ENCODE measurements at places on chromosomes 4 and X. TPM values are rescaled to one million over a fixed set of nuclear protein-coding genes. Genes with fewer than 3 reads are reported as not detected.

The STARD8 gene
- 0.82 TPM for total RNA-seq

The KLHL13 gene
- total RNA-seq, result 22.1 TPM

GRCh38 chr4:156754832-156755570, 216.6 kb downstream of the PDGFC start:
- H3K27ac ChIP-seq, result no peak overlapping the region
- no peaks in the 10 kb centered on the region for H3K36me3 ChIP-seq
- no peaks in the 10 kb centered on the region for H3K4me1 ChIP-seq
- H3K27me3 ChIP-seq, result no peaks in the 10 kb centered on the region
- no peak for DNase-seq
- no peak overlapping the region for H3K4me3 ChIP-seq

The FGFBP1 gene
- not detected for total RNA-seq

The CCSER1 gene
- 0.77 TPM for total RNA-seq

DNA sequence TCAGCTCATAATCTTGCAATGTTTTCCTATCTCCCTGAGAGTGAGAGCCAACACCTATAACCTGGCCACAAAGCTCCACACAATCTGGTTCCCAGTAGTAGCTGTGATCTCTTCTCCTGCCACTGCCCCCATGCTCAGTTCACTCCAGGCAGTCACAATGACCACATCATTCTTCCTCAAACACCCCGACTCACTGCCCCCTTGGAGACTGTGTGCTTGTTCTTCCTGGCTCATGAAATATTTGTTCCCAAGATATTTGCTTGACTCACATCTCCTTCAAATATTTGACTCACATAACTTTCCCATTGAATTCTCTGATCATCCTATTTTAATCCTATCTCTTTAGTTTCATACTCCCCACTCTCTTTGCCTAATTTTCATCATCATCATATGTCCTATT, 173.7 kb downstream of the AREG start:
- no peaks in the 10 kb centered on the region for H3K27me3 ChIP-seq
- H3K36me3 ChIP-seq, result no peaks in the 10 kb centered on the region
- no peak overlapping the region for H3K27ac ChIP-seq
- DNase-seq, result no peak

DNA sequence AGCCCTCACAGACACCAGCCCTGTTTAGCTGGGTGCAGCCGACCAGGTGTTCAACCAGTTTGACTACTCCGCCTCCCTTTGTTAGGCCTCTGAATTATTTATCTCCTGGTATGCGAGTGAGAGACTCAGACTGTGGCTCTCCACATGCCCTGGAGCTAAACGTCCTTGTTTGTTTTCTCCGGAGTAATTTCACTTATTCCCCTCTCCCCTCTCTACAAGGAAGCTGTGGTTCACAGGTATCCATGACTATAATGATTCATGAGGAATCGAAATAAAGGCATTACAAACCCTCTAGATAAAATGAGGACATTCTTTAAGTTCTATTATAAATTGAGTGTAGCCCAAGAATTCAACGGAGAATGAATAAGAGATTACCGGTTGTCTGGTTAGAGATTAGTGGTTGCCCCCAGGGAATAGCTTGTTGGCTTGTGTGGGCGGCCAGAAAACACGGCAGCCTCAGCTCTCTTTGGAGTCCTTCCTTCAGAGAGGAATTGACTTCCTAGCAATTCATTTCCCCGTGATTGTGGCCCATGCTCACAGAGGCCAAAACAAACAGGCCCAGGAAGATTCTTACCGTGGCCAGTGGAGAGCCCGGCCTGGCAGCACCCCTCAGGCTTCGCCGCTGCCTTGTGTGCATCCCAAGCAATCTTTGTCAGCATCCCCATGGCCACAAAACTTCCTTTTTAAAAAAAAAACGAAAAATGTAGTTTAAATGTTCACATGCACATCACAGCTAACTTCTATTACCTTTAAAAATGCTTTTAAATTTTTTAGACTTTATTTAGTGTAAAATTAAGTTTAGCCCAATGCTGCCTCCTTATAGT, 60.2 kb upstream of the CBR4 start:
- DNase-seq, result peak; percentile 70
- H3K27me3 ChIP-seq, result no peaks in the 10 kb centered on the region
- H3K4me3 ChIP-seq, result no peak overlapping the region

The ERVMER34-1 gene
- total RNA-seq, result 2.0 TPM

GRCh38 chrX:12567857-12568256, 223.4 kb upstream of the PRPS2 start:
- no peak overlapping the region for H3K27ac ChIP-seq
- H3K27me3 ChIP-seq, result no peaks in the 10 kb centered on the region
- no peaks in the 10 kb centered on the region for H3K36me3 ChIP-seq
- no peaks in the 10 kb centered on the region for H3K4me1 ChIP-seq
- H3K4me3 ChIP-seq, result no peak overlapping the region

GRCh38 chr4:168528131-168528949, 31.5 kb downstream of the PALLD start:
- no peak overlapping the region for H3K4me3 ChIP-seq
- DNase-seq, result no peak
- no peaks in the 10 kb centered on the region for H3K36me3 ChIP-seq
- H3K27me3 ChIP-seq, result no peaks in the 10 kb centered on the region
- H3K4me1 ChIP-seq, result no peaks in the 10 kb centered on the region

DNA sequence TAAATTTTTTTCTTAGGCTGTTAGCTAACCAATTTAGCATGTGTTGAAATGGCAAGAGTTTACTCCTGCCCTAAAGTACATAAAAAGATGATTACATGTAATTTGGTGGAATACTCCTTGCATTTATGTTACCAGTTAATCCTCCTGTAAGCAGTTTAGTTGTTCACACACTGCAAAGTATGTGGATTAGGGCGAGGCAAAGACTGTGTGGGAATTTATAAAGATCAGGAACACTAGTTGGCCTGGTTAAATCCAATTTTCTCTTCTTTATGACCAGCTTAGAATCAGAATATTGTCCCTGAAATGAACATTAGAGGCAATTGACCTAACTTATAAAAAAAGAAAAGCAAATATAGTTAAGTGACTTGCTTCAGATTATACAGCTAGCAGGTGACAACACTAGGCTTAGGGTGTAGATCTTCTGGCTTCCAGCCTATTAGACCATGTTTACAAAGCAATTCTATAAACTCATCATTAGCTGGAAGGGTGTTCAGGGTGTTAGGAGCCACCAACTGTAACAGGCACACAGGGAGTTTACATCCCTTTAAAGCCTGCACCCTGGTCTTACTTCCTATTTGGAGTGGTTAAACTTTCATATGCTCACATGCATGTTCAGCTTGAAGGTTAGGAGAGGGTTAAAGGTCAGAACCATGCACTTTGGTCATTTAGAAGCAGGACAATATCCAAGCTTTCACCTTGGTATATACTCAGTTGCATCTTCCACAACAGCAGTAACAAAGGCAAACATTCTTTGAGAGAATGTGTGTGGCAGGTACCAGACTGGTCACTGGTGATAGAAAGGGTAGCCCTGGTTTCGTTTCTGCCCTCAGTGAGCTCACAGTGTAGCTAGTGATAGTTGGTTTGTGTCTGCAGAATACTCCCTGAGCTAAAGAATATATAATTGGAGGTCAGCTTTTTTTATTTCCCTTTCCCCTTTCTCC, 72.6 kb downstream of the GC start:
- H3K4me3 ChIP-seq, result no peak overlapping the region
- DNase-seq, result no peak
- H3K36me3 ChIP-seq, result no peaks in the 10 kb centered on the region
- H3K27ac ChIP-seq, result no peak overlapping the region

The GAGE12E gene
- not detected for total RNA-seq

The ASB9 gene
- total RNA-seq, result 1.1 TPM

- no peak for DNase-seq
- H3K4me1 ChIP-seq, result peaks cover 11% of the 10 kb centered on the region
- no peaks in the 10 kb centered on the region for H3K36me3 ChIP-seq
- no peak overlapping the region for H3K27ac ChIP-seq
Observed at GRCh38 chr4:687048-687970, 1.6 kb downstream of the SLC49A3 start.

DNA sequence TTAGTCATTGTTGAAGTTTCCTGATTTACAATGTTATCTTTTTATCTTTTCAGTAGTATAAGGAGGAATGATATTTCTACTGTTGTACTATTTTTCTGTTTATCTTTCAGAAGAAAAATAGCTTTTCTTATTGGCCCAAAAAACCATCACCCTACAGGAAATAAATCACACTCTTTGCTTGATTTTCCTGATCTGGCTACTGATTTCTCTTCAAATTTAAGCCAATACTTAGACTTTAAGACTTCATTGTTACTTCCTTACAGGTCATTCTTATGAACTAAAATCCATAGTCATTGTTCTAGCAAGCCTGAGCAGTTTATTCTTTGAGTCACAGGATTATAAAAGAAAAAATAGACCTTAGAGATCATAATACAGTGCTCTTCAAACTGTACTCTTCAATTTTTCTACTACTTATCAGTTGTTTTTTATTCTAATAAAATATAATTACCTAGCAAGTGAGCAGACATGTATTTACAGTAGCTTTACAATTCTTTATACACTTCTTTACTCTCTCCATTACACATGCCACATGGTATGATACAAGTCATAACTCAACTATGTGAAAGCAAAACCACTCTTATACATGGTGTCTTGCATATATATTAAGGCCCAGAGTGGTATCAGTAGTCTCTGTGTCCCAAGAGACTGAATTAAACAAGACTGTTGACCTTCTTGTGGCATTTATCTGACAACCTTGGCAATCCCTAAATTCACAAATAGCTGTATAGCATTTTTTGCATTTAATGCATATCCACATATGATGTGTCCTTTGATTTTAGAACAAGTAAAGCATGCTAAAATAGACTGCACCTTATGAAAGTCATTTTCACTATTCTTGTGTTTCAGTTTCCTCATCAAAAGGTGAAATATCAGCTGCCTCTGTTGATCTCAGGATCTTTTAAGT, 47.9 kb downstream of the TET2 start:
- H3K4me1 ChIP-seq, result no peaks in the 10 kb centered on the region
- H3K27ac ChIP-seq, result no peak overlapping the region
- no peak for DNase-seq

The RBM46 gene
- 0.09 TPM for total RNA-seq

GRCh38 chr4:163755013-163755412, 260.5 kb downstream of the TMA16 start:
- no peaks in the 10 kb centered on the region for H3K27me3 ChIP-seq
- no peaks in the 10 kb centered on the region for H3K36me3 ChIP-seq
- no peak overlapping the region for H3K27ac ChIP-seq
- no peaks in the 10 kb centered on the region for H3K4me1 ChIP-seq

GRCh38 chr4:175459571-175459970, 352.5 kb downstream of the GPM6A start:
- H3K4me1 ChIP-seq, result no peaks in the 10 kb centered on the region
- H3K27me3 ChIP-seq, result no peaks in the 10 kb centered on the region
- DNase-seq, result no peak
- H3K36me3 ChIP-seq, result no peaks in the 10 kb centered on the region
- no peak overlapping the region for H3K27ac ChIP-seq

GRCh38 chr4:66769441-66769840, 775.9 kb downstream of the CENPC start:
- no peaks in the 10 kb centered on the region for H3K27me3 ChIP-seq
- no peak for DNase-seq
- no peak overlapping the region for H3K4me3 ChIP-seq
- peaks cover 4% of the 10 kb centered on the region for H3K4me1 ChIP-seq
- no peak overlapping the region for H3K27ac ChIP-seq
- H3K36me3 ChIP-seq, result no peaks in the 10 kb centered on the region

- DNase-seq, result no peak
- H3K27me3 ChIP-seq, result no peaks in the 10 kb centered on the region
- no peaks in the 10 kb centered on the region for H3K36me3 ChIP-seq
- H3K4me1 ChIP-seq, result peaks cover 6% of the 10 kb centered on the region
- H3K27ac ChIP-seq, result no peak overlapping the region
Observed at GRCh38 chrX:33285550-33285949, 74.2 kb upstream of the DMD start.

The GAR1 gene
- 10.2 TPM for total RNA-seq

DNA sequence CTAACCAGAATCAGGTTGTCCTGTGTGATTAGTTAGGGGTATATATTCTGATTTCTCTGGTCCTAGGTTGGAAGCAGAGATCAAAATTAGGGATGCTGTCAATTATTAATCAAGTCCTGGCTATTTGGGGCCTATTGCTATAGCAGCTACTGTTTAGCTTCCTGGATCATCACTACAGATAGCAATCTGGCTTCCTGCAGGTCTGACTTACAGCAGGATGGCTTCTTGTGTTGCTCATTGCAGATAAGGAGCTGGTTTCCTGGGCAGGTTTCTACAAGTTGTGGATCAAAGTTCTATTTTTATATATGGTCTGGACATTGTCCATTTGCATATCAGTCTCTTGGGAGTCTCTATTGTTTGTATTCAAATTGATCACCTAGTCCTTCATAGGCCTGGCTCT, 57.7 kb upstream of the C4orf54 start:
- DNase-seq, result no peak
- peaks cover 5% of the 10 kb centered on the region for H3K4me1 ChIP-seq
- no peak overlapping the region for H3K4me3 ChIP-seq
- H3K36me3 ChIP-seq, result no peaks in the 10 kb centered on the region

- DNase-seq, result no peak
- no peak overlapping the region for H3K4me3 ChIP-seq
- no peaks in the 10 kb centered on the region for H3K36me3 ChIP-seq
Observed at GRCh38 chrX:86407371-86407770, 259.1 kb downstream of the DACH2 start.

The CTAG1B gene
- not detected for total RNA-seq

DNA sequence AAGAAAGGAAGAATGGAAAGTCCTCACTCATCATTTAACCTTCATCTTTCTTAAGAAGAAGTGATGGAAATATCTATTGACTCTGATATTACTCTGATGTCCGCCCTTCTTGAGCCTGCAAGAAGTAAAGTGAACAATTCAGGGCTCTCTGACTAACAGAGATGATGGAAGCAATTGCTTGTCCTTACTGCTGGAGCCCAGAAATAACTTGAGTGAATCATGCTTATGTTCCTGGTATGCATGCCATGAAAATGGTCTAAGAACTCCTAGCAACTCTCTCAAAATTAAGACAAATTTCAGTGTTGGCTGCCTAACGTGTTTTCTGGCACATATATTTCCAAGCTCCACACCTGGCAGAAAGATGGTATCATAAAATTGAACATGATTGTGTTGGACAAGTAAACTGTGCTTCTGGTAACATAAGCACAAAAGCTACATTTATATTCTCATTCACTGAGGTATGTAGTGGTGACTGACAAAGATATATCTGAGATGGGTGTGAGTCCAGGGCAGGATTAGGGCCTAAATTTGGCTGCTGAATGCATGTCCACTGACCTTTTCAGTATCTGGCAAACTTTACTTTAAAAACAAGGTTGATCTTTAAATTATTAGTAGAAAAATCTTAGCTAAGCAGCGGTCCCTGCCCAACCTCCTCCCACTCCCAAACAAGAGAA, 109.2 kb upstream of the OTUD4 start:
- no peak for DNase-seq
- no peak overlapping the region for H3K4me3 ChIP-seq
- no peaks in the 10 kb centered on the region for H3K4me1 ChIP-seq
- no peak overlapping the region for H3K27ac ChIP-seq
- H3K36me3 ChIP-seq, result no peaks in the 10 kb centered on the region
- no peaks in the 10 kb centered on the region for H3K27me3 ChIP-seq

The MAGEA2B gene
- not detected for total RNA-seq

All from neural progenitor cell (in vitro differentiated cells).